Stimulated activated CD4-positive, alpha-beta T cell treated with anti-CD3 and anti-CD28 coated beads, Interleukin-1b, Interleukin-23, amount 100 ng/mL, for 1 hour (primary cell): ENCODE measurements at places on chromosomes 12 and 14.

GRCh38 chr12:12716151-12716792 lies 896 bp upstream of the CDKN1B start:
- DNase-seq = no peak

DNA sequence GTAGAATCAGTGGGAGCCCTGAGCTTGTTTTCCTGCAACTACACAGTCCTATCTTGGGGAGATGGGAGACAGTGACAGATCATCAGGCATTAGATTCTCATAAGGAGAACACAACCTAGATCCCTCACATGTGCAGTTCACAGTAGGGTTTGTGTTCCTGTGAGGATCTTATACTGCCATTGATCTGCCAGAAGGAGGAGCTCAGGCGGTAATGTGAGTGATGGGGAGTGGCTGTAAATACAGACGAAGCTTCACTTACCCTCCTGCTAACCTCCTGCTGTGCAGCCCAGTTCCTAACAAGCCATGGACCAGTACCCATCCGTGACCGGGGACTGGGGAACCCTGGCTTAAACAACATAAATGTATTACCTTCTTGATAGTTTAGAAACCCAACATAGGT lies 1034.1 kb downstream of the BCL11B start:
- no peak for DNase-seq

DNA sequence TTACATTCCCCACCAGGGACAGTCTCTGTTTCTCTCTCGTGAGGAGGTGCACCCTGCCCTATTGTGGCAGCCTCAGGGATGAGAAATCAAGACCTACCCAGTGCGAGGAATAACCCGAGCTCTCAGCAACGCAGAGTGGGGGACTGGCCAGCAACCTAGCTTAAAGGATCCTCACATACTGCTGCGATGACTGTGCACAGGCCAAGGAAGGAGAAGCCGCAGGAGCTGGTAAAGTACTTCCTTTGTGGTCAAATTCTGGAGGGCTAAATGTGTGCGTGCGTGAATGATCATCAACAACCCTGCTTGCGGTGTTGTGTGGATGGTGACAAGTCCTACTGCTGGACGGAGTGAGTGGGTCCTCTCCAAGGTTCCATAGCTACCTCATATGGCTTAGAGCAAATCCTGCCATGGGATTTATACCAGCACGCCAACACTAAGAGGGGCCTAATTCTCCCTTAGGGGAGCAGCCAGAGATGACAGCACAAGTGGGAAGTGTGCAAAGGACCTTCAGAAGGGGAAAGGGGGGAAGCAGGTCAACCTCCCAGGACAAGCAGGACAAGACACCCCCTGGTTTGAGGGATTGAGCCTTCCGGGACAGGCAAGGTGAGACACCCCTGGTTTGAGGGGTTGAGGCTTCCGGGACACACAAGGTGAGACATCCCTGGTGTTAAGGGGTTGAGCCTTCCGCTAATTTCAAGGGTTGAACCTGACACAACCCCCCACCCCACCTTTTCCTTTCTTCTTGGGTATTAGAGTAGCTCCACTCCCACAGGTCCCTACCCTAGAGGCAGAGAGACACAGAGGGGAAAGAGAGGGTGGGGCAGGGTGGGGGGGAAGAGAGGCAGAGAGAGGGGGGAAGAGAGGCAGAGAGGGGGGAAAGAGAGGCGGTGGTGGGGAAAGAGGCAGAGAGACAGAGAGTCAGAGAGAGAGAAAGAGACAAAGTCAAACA lies 58.8 kb upstream of the AP4S1 start:
- no peak for DNase-seq

GRCh38 chr12:58138424-58138823 lies 197.1 kb downstream of the ATP23 start:
- DNase-seq = no peak

DNA sequence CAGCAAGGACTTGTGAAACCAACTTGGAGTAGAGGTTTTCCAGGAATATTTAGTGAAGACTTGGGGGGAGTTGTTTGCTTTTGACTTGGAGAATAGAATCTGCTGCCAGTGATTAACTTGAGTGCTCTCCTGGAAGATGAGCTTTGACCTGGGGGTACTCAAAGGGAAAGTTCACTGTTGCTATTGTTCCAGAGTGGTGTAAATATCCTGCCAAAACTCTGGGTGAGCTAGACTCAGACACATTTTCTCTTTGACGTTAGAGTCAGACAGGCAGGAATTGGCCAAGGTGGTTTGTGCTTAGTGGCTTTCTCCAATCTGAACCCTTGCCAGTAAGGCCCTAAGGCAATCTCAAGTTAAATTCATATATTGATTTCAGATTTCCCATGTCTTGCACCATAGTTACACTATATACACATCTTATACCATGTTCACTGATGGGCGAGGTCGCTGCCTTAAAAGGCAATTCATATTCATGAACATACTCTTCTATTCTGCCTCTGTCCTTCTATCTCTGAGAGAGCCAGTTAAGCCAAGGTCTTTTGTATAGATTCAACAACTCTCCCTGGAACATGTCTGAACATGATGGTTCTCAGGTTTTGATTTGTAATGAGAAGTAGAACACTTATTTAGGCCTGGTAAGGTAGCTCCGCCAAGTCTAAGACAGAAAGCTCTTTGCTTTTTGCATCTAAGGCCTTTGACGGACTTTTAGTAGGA lies 204.6 kb upstream of the SLC38A2 start:
- no peak for DNase-seq

DNA sequence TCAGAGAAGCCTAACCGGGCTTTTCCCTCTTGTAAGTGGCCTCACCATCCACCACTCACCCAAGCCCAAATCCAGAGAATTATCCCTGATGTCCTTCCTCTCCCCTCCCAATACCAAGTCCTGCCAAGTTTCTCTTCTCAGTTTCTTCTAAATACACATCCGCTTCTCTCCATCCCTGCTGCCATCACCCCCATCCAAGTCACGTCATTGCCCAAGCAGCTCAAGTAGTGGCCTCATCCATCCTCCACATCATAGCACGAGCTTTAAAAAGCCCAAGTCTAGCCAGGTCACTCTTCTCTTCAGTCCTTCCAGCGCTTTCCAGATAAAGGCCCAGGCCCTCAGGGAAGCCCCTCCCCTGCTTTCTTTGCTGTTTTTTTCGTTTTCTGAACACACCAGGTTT lies 25.4 kb downstream of the IL31 start:
- no peak for DNase-seq

DNA sequence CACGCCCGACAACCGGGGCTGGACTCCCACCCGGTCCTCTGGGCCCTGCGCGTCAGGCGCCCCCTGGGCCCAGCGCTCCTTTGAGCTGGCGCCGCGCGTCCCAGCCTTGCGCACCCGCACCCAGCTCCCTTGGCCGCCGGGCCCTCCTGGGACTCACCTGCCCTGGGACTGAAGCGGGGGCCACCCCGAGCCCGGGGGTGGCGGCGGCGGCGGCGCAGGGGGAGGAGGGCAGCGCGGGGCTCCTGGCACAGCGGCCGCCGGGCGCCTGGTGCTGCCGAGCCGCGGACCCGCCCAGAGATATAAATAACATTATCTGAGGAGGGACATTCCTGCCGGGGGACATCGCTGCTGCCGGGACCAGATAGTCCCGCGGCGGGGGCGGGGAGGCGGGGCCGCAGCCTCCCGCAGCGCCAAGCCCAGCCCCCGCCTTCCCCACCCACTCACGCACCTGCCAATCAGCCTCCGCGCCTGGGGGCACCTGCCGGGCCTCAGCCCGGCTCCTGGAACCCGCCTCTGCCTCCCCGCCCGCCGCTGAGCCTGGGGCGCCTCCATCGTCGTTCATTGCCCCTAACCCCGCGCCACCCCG lies at the start of gene SPTB:
Gene SPTB (minus strand): TSS at position 273 of the 586 bp plus-strand sequence. CDS start 56,813 bp downstream, outside the sequence.
- DNase-seq = no peak

- DNase-seq = no peak
Observed at GRCh38 chr12:6201826-6202225, 1.6 kb downstream of the CD9 start.

DNA sequence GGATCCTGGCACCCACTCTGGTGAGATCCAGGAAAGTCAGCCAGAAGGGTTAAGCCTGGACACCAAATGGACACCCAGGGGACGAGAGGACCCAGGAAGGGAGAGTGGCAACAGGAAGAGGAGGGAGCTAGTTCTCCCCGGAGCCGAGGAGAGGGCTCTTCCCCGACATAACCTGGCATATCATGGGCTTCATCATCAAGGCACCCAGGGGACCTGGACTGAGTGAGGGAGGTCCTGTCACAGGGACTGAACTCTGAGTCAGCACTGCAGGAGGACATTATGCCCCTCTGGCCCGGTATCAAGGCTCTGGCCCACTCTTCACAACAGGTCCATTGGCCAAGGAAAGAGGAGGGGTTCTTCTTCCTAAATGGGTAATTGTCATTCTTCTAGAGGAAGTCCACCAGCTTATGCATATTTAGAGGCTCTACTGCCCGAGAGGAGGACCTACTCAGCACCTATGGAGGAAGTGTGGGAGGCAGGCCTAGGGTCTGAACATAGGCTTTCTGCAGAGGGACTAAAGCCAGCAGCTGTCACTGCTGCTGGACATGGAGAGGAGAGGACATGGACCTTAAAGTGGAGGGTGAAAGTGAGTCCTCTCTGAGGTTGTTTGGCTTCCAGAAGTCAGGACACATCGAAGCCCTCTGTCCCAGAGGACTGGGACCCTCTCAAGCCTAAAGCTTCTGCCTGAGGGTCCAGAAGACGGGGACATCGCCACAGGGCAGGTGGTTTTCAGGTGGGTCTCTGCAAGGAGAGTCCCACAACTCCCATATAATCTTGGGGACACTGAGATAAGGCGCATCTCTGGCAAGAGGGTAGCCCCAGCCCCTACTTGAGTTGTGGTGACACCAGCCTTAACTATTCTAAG lies 18.6 kb downstream of the ISCA2 start:
- DNase-seq = no peak

DNA sequence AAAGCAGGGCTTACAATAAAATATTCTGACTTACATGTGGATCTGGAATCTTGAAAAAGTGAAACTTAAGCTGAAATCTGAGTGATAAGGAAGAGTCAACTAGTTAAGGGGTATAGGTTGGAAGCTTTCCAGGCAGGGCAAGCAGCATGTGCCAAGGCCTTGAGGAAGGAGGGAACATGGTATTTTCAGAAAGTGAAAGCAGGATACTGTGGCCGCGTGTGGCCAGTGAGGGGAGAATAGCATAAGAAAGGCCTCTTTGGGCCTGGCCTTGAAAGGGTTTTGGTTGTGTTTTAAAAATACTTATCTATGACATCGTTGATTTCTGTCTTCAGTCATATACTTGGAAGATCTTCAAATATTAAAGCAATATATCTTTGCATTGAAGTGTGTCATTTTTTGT lies 213.4 kb downstream of the AKAP6 start:
- no peak for DNase-seq

DNA sequence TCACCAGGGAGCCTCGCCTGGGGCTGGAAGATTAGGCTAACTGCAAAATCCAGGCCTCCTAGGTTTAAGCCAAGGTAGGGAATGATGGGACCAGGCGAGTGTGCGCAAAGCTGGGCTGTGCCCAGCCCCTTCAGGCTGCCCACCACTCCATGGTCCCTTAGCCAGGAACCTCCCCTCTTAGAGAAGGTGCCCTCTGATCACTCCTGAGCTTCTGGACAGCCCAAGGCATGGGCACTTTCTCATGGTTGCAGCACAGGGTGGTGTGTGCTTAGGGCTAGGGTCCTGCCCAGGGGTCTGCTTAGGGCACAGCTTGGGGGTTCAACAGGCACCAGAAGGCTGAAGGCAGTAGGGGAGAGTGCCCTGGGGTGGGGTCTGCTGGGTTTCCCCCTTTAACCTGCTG lies 69.0 kb downstream of the PRIMA1 start:
- no peak for DNase-seq

- no peak for DNase-seq
Observed at GRCh38 chr12:84804691-84805473, 107.7 kb downstream of the SLC6A15 start.

GRCh38 chr12:73632661-73633060 lies 905.0 kb upstream of the ATXN7L3B start:
- DNase-seq = no peak

- DNase-seq = no peak
Observed at GRCh38 chr14:103421556-103421955, 36.3 kb downstream of the MARK3 start.

DNA sequence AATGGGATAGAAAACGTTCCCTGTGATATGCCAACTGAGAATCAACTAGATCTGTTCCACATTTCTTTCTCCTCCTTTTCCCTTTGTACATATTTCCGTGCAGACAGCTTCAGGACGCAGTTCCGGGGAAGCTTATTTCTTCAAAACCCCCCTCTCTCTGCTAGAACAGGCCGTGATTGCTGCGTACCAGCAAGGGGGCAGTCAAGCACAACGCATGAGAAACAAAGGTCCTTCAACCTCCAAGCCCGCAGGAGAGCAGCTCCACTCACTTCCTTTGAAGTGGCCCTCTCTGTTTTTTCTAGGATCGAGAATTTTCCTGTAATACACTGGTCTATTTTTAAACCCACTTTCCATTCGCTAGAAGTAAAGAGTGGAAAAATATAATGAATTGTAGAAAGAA lies 80.8 kb downstream of the ZNF664 start:
- DNase-seq = no peak

DNA sequence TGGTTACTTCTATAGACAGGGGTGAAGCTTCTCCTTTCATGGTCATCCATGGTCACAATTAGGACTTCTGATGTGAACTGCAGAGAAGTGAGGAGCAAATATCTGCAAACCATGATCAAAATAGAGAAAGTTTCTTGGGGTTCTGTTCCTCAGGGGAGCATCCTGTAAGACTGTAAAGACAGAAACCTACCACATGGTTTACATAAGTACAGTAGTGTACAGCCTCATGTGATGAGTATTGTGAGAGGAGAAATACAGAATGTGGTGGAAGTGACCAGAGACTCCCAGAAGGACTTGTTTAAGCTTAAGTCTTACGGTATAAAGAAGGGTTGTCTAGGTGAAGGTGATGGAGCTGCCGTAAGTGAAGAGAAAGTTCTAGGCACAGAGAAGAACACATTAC lies 484.7 kb downstream of the LRIG3 start:
- no peak for DNase-seq

GRCh38 chr14:28999656-29000055 lies 233.1 kb downstream of the FOXG1 start:
- no peak for DNase-seq

- DNase-seq = no peak
Observed at GRCh38 chr14:72615451-72616121, 278.3 kb downstream of the DPF3 start.

GRCh38 chr12:14960548-14961465 lies 594 bp downstream of the ARHGDIB start:
- no peak for DNase-seq

- no peak for DNase-seq
Observed at GRCh38 chr12:121915841-121916321, 2.5 kb upstream of the CFAP251 start.

DNA sequence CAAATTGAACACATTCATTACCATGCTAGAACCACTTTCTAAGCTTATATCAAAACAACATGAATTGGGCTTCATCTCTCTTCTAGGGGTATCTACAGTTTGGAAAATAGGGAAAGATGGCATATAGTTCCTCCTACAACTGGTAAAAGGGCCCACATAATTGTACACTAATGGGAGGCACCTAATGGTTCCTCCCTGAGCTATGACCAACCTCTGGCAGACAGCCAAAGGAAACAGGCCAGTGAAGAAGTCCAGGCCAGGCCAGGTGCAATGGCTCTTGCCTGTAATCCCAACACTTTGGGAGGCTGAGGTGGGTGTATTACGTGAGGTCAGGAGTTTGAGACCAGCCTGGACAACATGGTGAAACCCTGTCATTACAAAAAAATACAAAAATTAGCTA lies 23.2 kb upstream of the APOF start:
- DNase-seq = no peak

GRCh38 chr12:45314770-45315169 lies 98.9 kb downstream of the ANO6 start:
- no peak for DNase-seq

- no peak for DNase-seq
Observed at GRCh38 chr14:46048127-46048526, 603.5 kb downstream of the RPL10L start.

- no peak for DNase-seq
Observed at GRCh38 chr14:20343862-20344220, 406 bp downstream of the PARP2 start.
